ENCODE measurements at places on chromosomes 12 and 14. TPM values are rescaled to one million over a fixed set of nuclear protein-coding genes. Genes with fewer than 3 reads are reported as not detected.

The NFE2 gene
- total RNA-seq, result 0.71 TPM

The MSRB3 gene
- total RNA-seq, result 125 TPM

- no peaks in the 10 kb centered on the region for H3K27me3 ChIP-seq
- DNase-seq, result no peak
- H3K4me3 ChIP-seq, result no peak overlapping the region
Measured at GRCh38 chr12:116710370-116711150, 27.3 kb downstream of the SPRING1 start.

GRCh38 chr14:60684203-60684602 is 34.9 kb upstream of the SIX1 start:
- H3K27me3 ChIP-seq, result no peaks in the 10 kb centered on the region
- no peak overlapping the region for H3K27ac ChIP-seq
- no peak for DNase-seq
- no peaks in the 10 kb centered on the region for H3K36me3 ChIP-seq
- H3K4me3 ChIP-seq, result no peak overlapping the region

GRCh38 chr14:22464422-22465142 is 124.4 kb downstream of the DAD1 start:
- H3K27ac ChIP-seq, result no peak overlapping the region
- H3K4me3 ChIP-seq, result no peak overlapping the region
- H3K4me1 ChIP-seq, result peaks cover 8% of the 10 kb centered on the region
- no peaks in the 10 kb centered on the region for H3K36me3 ChIP-seq
- no peak for DNase-seq

The RHEBL1 gene
- total RNA-seq, result not detected

- no peak overlapping the region for H3K27ac ChIP-seq
- H3K36me3 ChIP-seq, result no peaks in the 10 kb centered on the region
- no peaks in the 10 kb centered on the region for H3K4me1 ChIP-seq
- H3K27me3 ChIP-seq, result peaks cover 27% of the 10 kb centered on the region
Measured at GRCh38 chr14:101259748-101260147, 301.5 kb upstream of the DIO3 start.

DNA sequence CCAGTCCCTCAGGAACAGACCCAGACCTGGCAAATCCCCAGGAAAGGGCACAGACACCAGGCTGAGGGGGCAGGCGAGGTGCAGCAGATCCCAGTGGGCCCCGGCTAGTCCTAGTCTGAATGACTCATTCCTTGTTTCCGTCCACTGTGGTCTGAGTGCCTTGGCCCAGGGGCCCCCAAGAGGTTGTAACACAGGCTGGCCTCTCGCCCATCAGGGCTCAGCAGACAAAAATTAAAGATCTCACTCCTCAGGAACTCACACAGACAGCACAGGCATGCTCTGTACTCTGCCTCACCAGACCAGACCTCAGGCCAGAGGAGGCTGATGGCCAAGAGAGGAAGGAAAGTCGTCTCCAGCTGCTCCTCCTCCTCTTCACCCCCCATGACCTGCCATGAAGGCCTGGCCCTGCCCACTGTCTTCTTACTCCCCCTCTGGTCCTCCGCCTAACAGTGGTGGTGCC is 7.7 kb upstream of the LTBP2 start:
- peaks cover 14% of the 10 kb centered on the region for H3K27me3 ChIP-seq
- H3K4me1 ChIP-seq, result peaks cover 54% of the 10 kb centered on the region
- H3K27ac ChIP-seq, result peak overlapping the region; percentile 76
- H3K36me3 ChIP-seq, result no peaks in the 10 kb centered on the region

The FBLN5 gene
- 62.5 TPM for total RNA-seq

- no peak overlapping the region for H3K27ac ChIP-seq
- H3K36me3 ChIP-seq, result no peaks in the 10 kb centered on the region
- peaks cover 16% of the 10 kb centered on the region for H3K4me1 ChIP-seq
- no peak for DNase-seq
- H3K27me3 ChIP-seq, result no peaks in the 10 kb centered on the region
Measured at GRCh38 chr12:18428416-18428815, 167.1 kb downstream of the PIK3C2G start.

DNA sequence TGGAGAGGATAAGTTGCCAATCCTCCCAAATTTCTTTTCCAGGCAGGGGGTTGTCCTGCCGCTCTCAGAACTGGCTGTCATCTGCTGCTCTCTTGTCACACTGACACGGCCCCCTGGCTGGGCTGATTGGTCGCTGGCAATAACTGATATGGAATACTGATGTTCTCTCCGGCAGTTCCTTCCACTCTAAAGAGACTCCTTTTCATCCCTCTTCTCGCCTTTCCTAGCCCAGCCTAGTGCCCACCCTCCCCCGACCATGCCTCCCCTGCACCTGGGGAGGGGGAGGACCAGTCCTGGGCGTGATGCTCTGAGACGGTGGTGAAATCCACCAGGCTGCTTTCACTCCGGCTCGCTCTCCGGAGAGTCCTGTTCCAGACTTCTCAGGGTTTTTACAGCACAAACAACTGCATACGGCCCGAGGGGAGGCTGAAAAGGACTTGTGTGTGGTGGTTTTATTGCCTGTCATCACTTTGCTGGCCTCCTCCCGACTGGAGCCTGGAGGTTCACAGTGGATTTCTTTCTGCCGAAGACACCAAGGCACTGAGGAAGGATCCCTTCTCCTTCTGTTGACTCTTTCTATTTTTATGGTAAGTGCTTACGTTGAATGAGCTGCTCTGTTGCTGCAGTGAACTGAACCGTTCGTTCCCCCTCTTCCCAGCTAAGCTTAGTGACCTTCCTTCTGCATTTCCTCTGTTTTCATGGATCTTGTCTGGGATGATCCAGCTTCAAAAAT is at the start of gene ANO4:
TSS of gene ANO4 (plus strand) at position 336 of the 733 bp plus-strand sequence. CDS start 107,010 bp downstream, outside the sequence.
- no peaks in the 10 kb centered on the region for H3K4me1 ChIP-seq
- no peak for DNase-seq
- H3K36me3 ChIP-seq, result no peaks in the 10 kb centered on the region

DNA sequence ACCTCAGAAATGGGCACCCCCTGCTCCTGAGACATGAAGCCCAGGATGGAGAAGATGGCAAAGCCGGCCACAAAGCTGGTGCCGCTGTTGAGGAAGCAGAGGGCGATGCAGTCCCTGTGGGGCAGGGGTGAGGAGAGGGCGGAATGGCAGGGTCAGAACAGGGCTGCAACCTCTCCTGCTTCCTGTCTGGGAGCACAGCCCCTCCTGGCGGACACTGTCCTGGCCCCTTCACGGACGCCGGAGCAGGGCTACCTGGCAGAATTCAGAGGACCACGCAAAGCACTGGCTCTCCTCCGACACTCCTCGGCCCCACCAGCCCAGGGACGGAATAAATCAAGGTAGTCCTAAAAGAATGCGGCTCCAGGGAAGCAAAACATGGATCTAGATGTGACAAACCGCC is 12.4 kb upstream of the SLC6A12 start:
- H3K4me3 ChIP-seq, result no peak overlapping the region
- H3K27ac ChIP-seq, result no peak overlapping the region
- H3K27me3 ChIP-seq, result no peaks in the 10 kb centered on the region
- H3K4me1 ChIP-seq, result no peaks in the 10 kb centered on the region

DNA sequence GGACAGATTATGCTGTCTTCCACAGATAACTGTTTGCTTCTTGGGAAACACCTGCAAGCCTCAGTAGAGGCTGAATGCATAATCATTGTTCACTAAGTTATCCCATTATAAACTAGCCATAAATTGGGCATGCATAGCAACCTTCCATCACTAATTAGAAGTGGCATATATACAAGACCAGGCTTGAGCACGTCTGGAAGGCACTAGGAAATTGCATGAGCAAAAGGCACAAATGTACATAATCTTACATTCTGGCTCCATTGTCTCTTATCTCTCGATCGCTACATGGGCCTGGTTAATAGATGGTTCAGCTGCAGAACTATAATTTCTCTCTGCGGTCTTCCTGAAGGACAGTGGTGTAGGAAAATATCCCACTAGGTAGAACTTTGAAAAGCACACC is 679.2 kb downstream of the RPL10L start:
- no peak overlapping the region for H3K4me3 ChIP-seq
- no peaks in the 10 kb centered on the region for H3K27me3 ChIP-seq
- H3K4me1 ChIP-seq, result no peaks in the 10 kb centered on the region
- no peak overlapping the region for H3K27ac ChIP-seq
- DNase-seq, result no peak

DNA sequence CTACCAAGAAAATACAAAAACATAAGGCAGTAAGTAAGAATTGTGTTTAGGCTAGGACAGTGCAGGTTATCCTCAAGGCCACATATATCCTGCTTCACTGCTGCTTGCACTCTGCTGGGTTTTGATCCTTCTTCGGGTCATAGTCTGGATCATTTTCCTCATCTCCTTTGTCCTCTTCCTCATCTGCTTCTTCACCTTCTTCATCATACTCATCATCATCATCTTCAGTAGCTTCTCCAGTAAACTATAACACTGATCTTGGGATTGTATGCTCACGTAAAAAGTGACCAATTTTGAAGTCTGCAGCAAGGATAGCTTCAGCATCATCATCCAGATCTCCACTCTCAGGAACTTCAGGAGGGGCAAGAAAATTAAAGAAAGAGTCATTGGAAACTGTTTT is 29.4 kb downstream of the YARS2 start:
- H3K4me3 ChIP-seq, result no peak overlapping the region
- no peaks in the 10 kb centered on the region for H3K27me3 ChIP-seq

GRCh38 chr12:122081697-122082221 is 3.2 kb downstream of the MLXIP start:
- no peaks in the 10 kb centered on the region for H3K27me3 ChIP-seq
- peak overlapping the region; percentile 91 for H3K4me3 ChIP-seq
- peaks cover 16% of the 10 kb centered on the region for H3K36me3 ChIP-seq
- DNase-seq, result peak; percentile 60
- peak overlapping the region; percentile 91 for H3K27ac ChIP-seq

The KRT74 gene
- total RNA-seq, result 0.14 TPM

The DGLUCY gene
- total RNA-seq, result 220 TPM

The SLCO1A2 gene
- not detected for total RNA-seq

DNA sequence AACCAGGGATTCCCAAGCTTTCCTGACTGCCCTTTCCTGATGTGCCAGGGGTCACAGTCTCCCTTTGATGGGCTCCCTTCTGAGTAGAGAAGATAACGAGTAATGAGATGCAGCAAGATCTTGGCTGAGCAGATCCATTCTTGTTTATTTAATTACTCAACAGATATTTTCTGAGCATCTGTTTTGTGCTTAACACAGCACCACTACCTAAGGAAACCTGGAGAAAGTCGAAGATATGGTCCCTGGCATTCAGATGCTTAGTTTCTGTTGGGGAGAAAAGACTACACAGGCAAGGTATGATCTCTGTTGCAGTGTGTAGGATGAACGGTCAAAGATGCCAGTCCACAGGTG is 3.9 kb downstream of the AJUBA start:
- no peaks in the 10 kb centered on the region for H3K36me3 ChIP-seq
- no peaks in the 10 kb centered on the region for H3K27me3 ChIP-seq
- H3K27ac ChIP-seq, result peak overlapping the region; percentile 90
- H3K4me1 ChIP-seq, result peaks cover 83% of the 10 kb centered on the region
- DNase-seq, result no peak
- no peak overlapping the region for H3K4me3 ChIP-seq

GRCh38 chr12:27191531-27191930 is 52.6 kb upstream of the STK38L start:
- DNase-seq, result no peak
- peak overlapping the region; percentile 85 for H3K27ac ChIP-seq
- H3K4me1 ChIP-seq, result peaks cover 50% of the 10 kb centered on the region
- H3K27me3 ChIP-seq, result no peaks in the 10 kb centered on the region

DNA sequence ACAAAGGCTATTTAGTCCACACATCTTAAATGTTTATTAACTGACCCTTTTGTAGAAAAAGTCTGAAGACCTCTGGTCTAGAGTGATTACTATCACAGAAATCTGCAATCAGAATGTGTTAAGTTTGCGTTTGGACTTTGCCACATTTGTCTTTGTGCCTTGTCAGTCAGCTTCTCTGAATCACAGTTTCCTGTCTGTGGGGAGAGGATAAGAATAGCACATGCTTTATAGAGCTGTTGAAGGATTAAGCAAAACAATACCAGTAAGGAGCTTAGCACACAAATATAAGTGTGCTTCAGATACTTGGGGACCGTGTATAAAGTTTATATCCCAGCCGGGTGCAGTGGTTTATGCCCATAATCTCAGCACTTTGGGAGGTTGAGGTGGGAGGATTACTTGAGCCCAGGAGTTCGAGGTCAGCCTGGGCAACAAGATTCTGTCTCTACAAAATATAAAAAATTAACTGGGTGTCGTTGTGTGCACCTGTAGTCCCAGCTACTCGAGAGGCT is 63.0 kb upstream of the BTG1 start:
- no peak for DNase-seq
- no peak overlapping the region for H3K4me3 ChIP-seq

The FOXN4 gene
- total RNA-seq, result not detected

- no peak for DNase-seq
- no peak overlapping the region for H3K27ac ChIP-seq
- no peak overlapping the region for H3K4me3 ChIP-seq
- no peaks in the 10 kb centered on the region for H3K36me3 ChIP-seq
- peaks cover 15% of the 10 kb centered on the region for H3K4me1 ChIP-seq
Measured at GRCh38 chr14:69605738-69606137, 5.7 kb upstream of the SUSD6 start.

- H3K4me3 ChIP-seq, result no peak overlapping the region
- H3K27me3 ChIP-seq, result no peaks in the 10 kb centered on the region
- no peak for DNase-seq
- peak overlapping the region; percentile 46 for H3K27ac ChIP-seq
- no peaks in the 10 kb centered on the region for H3K4me1 ChIP-seq
- H3K36me3 ChIP-seq, result no peaks in the 10 kb centered on the region
Measured at GRCh38 chr12:43210485-43211192, 341.4 kb downstream of the ADAMTS20 start.

DNA sequence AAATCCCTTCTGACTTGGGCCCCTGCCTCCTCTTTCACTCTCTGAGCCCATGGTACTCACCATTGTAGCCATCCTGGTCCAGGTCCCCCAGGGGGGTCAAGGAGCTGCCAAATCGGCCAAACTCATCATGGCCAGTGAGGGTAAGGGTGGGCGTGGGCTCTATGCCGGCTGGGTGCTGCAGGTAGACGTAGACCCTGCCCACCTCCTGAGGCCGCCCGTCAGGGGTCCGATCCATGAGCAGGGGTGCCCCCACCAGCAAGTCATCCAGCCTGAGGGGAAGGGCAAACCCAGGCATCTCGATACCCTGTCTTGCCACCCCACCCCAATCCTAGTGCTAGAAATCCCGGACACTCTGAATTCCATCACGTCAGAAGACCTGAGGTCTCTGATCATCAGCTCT is 14.0 kb downstream of the ITGA5 start:
- H3K27me3 ChIP-seq, result no peaks in the 10 kb centered on the region
- DNase-seq, result no peak
- H3K4me3 ChIP-seq, result no peak overlapping the region
- peak overlapping the region; percentile 51 for H3K27ac ChIP-seq
- peaks cover 59% of the 10 kb centered on the region for H3K4me1 ChIP-seq

The SLC4A8 gene
- 0.14 TPM for total RNA-seq

DNA sequence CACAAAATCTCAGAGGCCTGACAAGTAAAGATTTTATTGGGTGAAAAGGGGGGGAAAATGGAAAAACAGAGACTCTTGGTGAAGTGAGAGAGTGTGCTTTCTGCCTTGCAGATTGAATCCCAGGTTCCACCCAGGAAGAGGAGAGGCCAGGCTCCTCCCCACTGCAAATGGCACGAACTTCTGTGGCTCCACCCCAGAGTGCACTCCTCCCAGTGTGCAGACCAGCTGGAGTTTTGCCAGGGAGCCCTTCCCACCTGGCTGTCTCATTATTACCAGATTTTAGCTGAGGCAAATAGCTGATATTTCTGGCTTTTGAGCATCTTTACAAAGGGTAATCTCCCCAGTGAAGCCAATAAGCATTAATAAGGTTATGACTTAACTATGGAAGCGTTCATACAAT is 51.9 kb downstream of the TESPA1 start:
- no peak overlapping the region for H3K27ac ChIP-seq
- no peaks in the 10 kb centered on the region for H3K27me3 ChIP-seq
- no peaks in the 10 kb centered on the region for H3K36me3 ChIP-seq
- DNase-seq, result no peak
